ENCODE measurements at places on chromosomes 5 and 9. TPM values are rescaled to one million over a fixed set of nuclear protein-coding genes. Genes with fewer than 3 reads are reported as not detected.

Gene TMEM267
- 31.0 TPM for total RNA-seq

Gene C9orf50
- not detected for total RNA-seq

Gene FAM151B
- total RNA-seq: 0.73 TPM

Gene CAMK2A
- 0.37 TPM for total RNA-seq

Gene DYNC2I2
- 28.5 TPM for total RNA-seq

Gene PCDHGA11
- 8.5 TPM for total RNA-seq

Gene GMCL2
- total RNA-seq: not detected

Gene GNAQ
- 66.2 TPM for total RNA-seq

Gene PDZD2
- 0.71 TPM for total RNA-seq

Gene SEMA5A
- 10.2 TPM for total RNA-seq

Gene PRDM12
- not detected for total RNA-seq

Gene CCDC152
- not detected for total RNA-seq

Gene GRIA1
- not detected for total RNA-seq

Gene SPINK4
- total RNA-seq: not detected

Gene GFI1B
- total RNA-seq: not detected

Gene HDAC3
- total RNA-seq: 57.7 TPM

Gene SCGB3A2
- not detected for total RNA-seq

Gene PCDHGC5
- total RNA-seq: 1.8 TPM

Gene NDUFA8
- 26.0 TPM for total RNA-seq

Gene RNF183
- not detected for total RNA-seq

Gene PTGES
- 6.2 TPM for total RNA-seq

Gene ZNF608
- 6.9 TPM for total RNA-seq

Gene GABRB2
- not detected for total RNA-seq

Gene DIPK1B
- total RNA-seq: 0.50 TPM

Gene SLC45A2
- total RNA-seq: not detected

Gene CCT5
- total RNA-seq: 270 TPM

Gene TRAF2
- total RNA-seq: 12.2 TPM

Gene MPDZ
- 27.2 TPM for total RNA-seq

Gene PCDHB6
- 0.13 TPM for total RNA-seq

Gene IFNA6
- total RNA-seq: not detected

Gene RNF145
- total RNA-seq: 78.9 TPM

Gene TAF1L
- not detected for total RNA-seq

Gene KCNIP1
- not detected for total RNA-seq

Gene GABRA1
- total RNA-seq: not detected

Gene LRRTM2
- not detected for total RNA-seq

Gene XPA
- total RNA-seq: 3.7 TPM

Gene SRA1
- total RNA-seq: 68.6 TPM

Gene C7
- total RNA-seq: not detected

Gene LRRC19
- not detected for total RNA-seq

Gene POLE3
- total RNA-seq: 42.8 TPM

Gene RNF44
- 29.1 TPM for total RNA-seq

Gene SHB
- 30.5 TPM for total RNA-seq

Gene CDH6
- total RNA-seq: not detected

Gene GOLGA1
- total RNA-seq: 17.6 TPM

Gene ZNF346
- 16.0 TPM for total RNA-seq

Gene ATOX1
- total RNA-seq: 90.6 TPM

Gene HTR4
- total RNA-seq: not detected

Gene PAEP
- total RNA-seq: not detected

Gene S1PR3
- total RNA-seq: 6.0 TPM

Gene GPR150
- total RNA-seq: not detected

Gene LIFR
- 4.4 TPM for total RNA-seq
